ENCODE measurements at places on chromosomes 4 and X.

DNA sequence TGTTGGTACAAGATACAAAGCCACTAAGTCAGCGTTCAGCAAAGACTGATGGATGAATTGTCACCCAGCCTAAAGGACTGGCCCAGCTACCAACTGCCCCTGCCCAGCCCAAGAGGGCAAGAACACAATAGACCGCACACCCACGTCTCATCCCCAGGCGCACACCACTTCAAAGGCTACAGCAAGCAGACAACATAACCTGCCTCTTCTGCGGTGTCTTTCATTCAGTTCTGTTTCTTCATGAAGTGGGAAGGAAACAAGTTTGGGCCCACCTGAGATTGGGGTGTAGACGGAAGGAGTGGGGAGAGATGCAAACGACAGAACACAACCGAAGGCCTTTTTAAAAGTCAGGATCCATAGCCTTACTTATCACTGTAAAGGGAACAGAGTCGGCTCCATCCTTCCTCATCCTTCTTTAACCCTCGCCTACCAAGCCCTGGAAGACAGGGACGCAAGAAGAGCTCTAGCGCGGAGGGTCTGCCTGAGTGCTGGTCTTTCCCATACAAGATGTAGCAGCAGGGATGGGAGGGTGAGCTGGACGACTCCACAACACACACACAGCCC lies 691 bp downstream of the SCARB2 start:
- DNase-seq, result no peak

- no peak for DNase-seq
These were observed 34.8 kb upstream of the USP51 start for GRCh38 chrX:55524487-55524886.

GRCh38 chrX:15405846-15406245 lies 21.6 kb upstream of the VEGFD start:
- DNase-seq, result no peak

DNA sequence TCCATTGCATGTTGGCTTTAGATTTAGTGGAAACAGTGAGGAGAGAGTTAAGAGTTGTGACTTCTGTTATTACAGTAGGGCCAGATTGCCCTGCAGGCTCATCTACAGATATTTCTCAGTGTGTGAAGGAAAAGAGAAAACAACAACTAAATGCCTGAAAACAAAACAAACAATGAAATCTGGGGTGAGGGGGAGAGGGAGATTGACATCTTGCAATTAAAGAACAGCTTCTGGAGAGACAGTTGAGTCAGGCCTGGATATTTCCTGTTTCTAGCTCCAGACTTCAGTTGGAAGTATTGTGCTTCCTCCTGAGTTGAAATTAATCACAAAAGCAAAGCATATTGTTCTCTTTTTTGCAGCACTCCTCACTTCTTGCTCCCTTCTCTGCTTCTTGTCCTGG lies 108.3 kb upstream of the SCML1 start:
- no peak for DNase-seq

DNA sequence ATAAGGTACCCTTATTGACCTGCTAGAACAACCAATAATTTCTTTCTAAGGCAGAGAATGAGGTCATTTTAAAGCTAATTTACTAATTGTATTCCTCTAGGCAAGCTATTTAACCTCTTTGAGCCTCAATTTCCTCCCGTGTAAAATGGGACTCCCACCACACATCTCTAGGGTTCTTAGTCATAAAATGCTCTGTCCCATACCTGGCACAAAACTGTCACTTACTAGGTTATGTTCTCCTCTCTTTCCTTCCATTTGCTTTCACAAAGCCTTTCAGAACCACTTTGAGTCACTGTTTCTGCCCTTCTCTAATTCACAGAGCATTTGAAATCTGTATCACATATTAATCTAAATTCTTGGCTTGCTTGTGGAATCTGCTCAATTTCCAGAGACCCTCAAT lies 2.4 kb upstream of the GPR82 start:
- DNase-seq, result no peak

- DNase-seq, result no peak
These were observed 4.2 kb downstream of the TCEAL6 start for GRCh38 chrX:102138064-102138463.

GRCh38 chrX:129769467-129770154 lies 10.1 kb upstream of the SASH3 start:
- no peak for DNase-seq

- DNase-seq, result no peak
These were observed 1100.0 kb upstream of the SLIT2 start for GRCh38 chr4:19151684-19152083.

DNA sequence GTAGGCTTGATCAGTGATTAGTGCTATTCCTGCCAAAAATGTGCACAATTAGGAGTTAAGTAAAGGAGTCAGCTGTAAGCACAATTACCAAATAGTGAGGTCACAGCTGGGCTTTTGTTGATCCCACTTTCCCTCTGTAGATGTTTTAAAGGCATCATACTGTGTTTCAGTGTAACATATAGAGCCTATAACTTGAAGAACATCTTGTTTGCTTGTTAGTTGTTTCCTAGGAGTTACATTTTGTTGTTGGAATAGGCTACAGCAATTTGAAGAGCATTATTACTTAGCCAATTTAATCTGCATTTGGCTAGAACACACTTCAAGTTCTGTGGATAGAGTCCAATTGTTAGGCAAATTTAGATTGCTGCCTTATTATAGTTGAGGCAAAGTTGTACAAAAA lies 210.7 kb upstream of the MAD2L1 start:
- DNase-seq, result no peak

- DNase-seq, result no peak
These were observed 173.5 kb upstream of the FMR1 start for GRCh38 chrX:147738265-147738664.

- no peak for DNase-seq
These were observed 96.1 kb downstream of the FRYL start for GRCh38 chr4:48683784-48684666.

DNA sequence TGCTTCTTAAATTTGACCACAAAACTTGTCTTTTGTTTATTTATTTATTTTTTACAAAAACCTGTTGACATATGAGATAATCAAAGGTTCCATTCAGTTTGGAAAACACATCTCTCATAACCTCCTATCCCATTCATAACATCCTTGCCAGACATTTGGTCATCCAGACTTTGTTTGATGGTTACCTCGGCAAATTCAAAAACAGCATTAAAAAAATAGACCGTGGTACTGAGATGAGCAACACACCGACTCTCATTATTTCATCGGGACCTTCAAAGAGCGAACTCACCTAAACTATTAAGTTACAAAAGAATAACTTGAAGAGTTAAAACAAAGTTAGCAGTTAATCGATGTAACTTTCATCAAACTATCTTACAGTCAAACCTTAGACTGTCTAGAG lies 85.8 kb upstream of the RPS6KA3 start:
- DNase-seq, result no peak

- no peak for DNase-seq
These were observed 46.6 kb downstream of the CD40LG start for GRCh38 chrX:136694431-136695087.

GRCh38 chrX:15989716-15990115 lies 133.6 kb upstream of the GRPR start:
- DNase-seq, result no peak

- DNase-seq, result no peak
These were observed 30.2 kb upstream of the TENM3 start for GRCh38 chr4:182213004-182213403.

GRCh38 chrX:102154900-102155805 lies 624 bp downstream of the BEX5 start:
- DNase-seq, result no peak

- DNase-seq, result no peak
These were observed 29.9 kb downstream of the BCLAF3 start for GRCh38 chrX:19960913-19961312.

DNA sequence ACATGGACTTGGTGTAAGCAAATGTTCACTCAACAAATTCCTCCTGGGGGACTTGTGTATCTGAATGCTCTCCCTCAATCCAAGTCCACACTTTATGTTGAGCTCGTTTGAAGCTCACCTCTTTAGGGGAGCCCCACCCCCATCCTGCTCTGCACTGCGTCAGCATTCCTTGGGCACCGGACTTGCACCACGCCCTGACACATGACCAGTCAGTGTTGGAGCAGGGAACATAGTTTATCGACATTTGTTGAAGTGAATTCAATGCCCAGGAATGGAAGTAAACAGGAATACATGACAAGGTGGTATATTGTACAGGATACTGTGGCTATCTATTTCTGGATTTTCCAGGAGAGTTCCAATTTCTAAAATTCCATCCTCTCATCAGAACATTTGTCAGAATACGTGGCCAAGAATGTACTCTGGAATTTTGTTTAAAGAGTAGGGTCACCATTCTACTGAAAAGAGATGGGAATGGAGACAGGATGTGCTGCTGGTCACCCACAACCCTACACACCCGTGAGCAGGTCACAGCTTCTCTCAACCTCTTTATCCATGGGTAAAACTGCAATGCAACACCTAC lies 60.0 kb upstream of the LNX1 start:
- DNase-seq, result no peak

- DNase-seq, result no peak
These were observed 51.0 kb downstream of the TMEM131L start for GRCh38 chr4:153517159-153517558.

GRCh38 chr4:20172070-20172760 lies 79.5 kb upstream of the SLIT2 start:
- no peak for DNase-seq

DNA sequence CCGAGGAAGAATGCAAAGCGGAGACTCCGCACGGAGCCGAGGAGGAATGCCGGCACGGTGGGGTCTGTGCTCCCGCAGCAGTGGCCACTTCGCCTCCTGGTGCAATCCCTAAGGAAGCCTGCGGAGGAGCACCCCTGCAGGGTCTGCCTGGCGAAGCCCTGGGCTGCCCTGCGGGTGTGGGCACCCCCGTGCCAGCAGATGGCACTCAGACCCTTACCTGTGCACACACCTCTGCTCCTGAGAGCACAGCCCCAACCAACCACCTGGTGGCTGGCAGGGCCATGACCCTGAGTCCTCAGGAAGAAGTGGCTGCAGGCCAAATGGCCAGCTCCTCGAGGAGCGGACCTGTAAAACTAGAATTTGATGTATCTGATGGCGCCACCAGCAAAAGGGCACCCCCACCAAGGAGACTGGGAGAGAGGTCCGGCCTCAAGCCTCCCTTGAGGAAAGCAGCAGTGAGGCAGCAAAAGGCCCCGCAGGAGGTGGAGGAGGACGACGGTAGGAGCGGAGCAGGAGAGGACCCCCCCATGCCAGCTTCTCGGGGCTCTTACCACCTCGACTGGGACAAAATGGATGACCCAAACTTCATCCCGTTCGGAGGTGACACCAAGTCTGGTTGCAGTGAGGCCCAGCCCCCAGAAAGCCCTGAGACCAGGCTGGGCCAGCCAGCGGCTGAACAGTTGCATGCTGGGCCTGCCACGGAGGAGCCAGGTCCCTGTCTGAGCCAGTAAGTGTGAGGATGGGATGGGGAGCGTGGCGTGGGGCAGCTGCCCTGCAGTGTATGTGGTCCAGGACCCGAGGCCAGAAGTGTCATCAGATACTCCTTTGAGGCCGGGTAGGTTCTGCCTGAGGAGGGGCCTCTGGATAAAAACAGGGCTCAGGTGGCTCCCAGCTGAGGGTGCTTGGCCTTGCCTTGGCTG lies 7.0 kb downstream of the TACC3 start:
- DNase-seq, result no peak

DNA sequence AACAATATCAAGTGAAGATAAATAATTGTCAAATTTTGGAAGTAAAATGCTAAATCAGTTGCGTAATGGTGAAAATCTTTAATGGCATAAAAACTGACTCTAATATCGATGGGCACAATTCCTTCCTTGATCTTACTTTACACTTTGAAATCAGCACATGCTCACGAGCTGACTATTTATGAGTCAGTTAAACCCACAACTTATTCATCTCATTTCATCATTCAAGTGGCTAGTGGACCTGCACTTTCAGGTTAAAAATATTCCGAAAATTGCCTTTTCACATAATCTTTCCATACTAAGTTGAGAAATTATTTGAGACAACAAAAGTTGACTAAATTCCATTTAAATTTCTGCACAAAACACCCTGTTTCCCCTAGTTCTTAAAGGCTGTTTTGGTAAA lies 582.1 kb upstream of the TENM3 start:
- DNase-seq, result no peak

- no peak for DNase-seq
These were observed 44.2 kb upstream of the SCRG1 start for GRCh38 chr4:173443121-173443520.

GRCh38 chrX:153642051-153642654 lies 4.8 kb upstream of the DUSP9 start:
- DNase-seq, result no peak

DNA sequence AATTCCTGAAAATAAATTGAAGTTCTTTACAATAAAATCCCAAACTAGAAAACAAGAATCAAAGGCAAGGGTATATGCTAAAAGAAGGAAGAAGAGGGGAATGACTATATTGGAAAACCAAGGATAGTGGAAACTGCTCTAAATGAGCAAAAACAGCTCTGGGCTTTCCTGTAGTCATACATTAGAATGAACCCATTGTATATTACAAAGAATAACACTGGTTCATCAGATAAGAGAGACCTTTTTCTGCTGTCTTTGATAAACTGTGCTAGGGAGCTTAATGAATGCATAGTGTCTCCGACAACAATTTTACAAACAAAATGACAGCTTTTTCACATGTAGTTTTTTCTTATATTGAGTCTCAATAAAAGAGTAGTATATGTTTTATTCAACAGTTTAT lies 26.6 kb downstream of the TLR2 start:
- no peak for DNase-seq

DNA sequence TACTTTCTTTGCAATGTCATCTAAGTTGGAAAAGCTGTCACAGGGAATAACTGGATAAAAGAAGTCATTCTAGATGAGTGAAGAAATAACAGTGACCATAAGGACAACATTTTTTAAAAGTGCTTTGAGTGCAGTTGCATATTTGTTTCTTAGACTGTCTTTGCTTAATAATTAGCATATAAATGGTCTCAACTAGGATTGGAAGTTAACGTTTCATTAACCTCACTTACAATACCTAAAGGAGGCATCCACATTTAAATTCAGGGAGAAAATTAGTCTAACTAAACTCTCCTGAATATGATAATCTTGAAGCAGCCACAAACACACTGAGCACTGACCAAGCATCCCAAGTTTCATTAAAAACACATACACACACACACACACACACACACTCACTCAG lies 780.7 kb downstream of the PCDH18 start:
- DNase-seq, result no peak

DNA sequence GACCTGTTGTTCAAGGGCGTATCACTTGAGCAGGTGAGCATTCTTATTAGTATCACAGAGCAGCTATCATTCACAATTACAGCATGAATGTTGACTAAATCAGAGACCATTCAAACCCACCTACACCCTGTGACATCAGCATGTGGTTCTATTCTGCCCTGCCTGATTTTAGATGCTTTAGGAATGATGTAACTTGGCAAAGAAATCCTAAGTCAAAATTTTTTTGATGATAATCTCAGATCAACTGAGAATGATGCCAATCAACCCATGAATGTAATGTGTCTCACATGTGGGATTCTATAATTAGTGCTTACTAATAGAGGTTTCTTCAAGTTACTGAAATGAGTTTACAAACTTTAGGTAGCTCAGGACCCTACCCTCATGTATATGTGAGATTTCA lies 13.4 kb upstream of the CHIC2 start:
- no peak for DNase-seq

GRCh38 chr4:25703731-25704388 lies 48.2 kb downstream of the SLC34A2 start:
- no peak for DNase-seq

- DNase-seq, result no peak
These were observed 113.5 kb upstream of the HSD17B10 start for GRCh38 chrX:53547668-53548067.

- no peak for DNase-seq
These were observed 23.4 kb upstream of the STBD1 start for GRCh38 chr4:76282941-76283689.

- no peak for DNase-seq
These were observed 111.2 kb upstream of the TBC1D9 start for GRCh38 chr4:140867356-140867755.

GRCh38 chr4:6811165-6811564 lies 28.6 kb downstream of the KIAA0232 start:
- no peak for DNase-seq
